ENCODE measurements at places on chromosomes 5 and 9.

DNA sequence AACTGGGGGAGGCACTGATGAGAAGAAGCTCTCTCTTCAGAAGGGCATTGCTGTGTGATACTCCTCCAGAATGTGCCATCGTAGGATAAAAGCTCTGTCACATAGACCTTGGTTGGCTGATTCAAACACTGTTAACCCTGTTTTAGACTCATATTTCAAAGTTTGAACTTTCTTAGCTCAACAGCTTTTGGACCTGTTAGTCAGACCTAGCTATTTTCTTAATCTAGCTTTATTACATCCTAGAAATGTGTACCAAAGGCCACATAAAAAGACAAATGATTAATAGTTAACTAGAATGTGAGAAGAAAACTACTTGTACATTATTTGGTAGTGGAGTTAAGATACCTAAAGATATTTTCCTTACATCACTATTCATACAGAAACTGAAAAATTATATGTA lies 4.3 kb downstream of the RHOBTB3 start:
- DNase-seq = no peak

GRCh38 chr9:101737165-101737704 lies 1.2 kb downstream of the GRIN3A start:
- no peak for DNase-seq

GRCh38 chr9:34987160-34987901 lies 2.2 kb upstream of the DNAJB5 start:
- no peak for DNase-seq

DNA sequence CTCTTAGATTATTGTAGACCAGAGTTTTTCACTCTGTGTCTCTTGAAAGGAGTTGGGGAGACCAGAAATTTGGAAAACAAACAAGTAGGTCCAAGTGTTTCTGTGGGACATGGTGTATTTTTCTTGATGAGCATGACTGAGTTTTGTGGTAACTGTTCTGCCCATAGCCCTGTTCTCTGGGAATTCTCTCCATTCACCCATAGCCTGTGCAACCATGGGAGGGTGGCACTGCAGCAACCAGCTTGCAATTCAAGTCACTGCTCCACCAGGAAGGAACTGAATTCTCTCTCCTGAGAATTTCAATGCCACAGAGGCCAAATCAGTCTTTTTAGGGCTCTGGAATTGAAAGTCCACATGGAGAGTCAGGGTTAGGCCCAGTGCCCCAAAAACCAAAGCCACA lies 475.3 kb upstream of the TRPC7 start:
- no peak for DNase-seq

GRCh38 chr5:39661026-39661779 lies 236.4 kb upstream of the DAB2 start:
- DNase-seq = no peak

GRCh38 chr5:132228241-132229035 lies 785 bp upstream of the P4HA2 start:
- DNase-seq = no peak

DNA sequence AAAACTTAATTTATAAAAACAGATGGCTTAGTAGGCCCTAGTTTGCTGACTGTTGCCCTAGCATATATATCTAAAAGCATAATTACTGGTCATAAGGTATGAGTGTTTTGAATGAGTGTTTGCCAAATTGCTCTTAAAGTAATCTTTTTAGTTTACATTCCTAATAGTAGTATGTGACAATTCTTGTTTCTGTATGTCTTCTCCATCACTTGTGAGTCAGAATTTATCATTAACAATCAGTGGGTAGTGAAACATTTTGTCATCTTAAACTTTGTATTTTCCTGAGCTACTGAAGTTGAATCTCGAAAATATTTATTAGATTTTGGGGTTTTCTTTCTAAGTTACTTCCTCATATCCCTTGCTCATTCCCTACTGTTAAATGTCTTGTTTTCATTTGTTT lies 49.6 kb downstream of the APC start:
- DNase-seq = no peak

- DNase-seq = no peak
Observed at GRCh38 chr5:93304456-93305250, 276.4 kb downstream of the NR2F1-AS1 start.

GRCh38 chr9:107963246-107963645 lies 473.7 kb upstream of the KLF4 start:
- DNase-seq = no peak

- DNase-seq = no peak
Observed at GRCh38 chr5:19406576-19407365, 581.2 kb downstream of the CDH18 start.

DNA sequence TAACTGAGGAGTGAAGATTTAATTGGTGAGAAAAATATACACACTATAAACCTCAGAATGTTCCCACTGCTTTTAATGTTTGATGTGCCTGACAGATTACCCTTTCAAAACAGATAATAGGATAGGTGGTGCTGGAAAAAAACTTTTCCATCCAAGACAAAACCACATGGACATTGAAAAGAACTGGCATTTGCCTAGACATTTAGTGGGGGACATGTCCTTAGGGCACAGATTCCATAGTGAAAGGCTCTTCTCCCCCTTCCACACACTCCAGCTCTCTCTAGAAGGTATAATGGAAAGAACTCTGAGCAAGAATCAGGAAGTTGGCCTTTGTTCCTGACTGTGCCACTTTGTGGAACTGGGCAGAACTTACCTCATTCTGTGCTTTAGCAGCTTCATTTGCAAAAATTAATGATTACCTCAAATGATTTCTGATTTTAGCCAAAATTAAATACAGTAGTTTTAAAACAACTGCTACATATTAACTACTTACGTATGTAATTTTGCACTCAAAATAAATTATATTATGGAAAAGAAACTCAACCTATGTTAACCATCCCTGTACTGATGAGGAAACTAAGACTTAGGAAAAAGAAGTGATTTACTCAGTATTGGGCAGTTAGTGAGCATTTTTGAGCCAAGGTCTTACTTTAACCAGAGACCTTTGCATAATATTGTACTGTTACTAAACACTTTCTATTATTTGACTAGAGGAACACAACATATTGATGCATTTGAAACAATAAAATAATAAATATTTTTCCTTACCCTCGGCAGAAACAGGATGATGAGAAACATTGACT lies 43.3 kb downstream of the TMC1 start:
- no peak for DNase-seq

DNA sequence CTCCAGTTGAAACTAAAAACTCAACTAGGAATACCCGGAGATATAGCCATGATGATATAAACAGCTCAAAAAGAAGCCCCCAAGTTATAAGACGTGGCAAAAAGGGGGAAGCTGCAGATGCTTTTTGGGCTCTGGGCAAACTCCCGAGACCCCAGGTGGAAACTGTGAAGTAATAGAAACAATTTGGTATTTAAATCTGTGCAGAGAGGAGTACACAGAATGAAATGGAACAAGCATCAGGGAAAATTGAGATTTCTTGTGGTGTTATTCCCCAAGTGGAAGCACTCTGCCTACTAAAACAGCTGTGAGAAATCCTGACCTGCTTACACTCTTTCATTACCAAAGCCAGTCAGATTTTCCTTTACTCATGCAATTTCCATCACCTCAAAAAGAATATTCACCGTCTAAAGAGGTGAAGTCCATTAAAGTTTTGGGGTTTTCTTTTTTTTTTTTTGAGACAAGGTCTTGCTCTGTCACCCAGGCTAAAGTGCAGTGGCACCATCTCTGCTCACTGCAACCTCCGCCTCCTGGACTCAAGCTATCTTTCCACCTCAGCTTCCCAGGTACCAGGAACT lies 23.5 kb downstream of the SAXO1 start:
- no peak for DNase-seq

- peak; percentile 22 for DNase-seq
Observed at GRCh38 chr9:135085830-135086546, 1.5 kb upstream of the OLFM1 start.

GRCh38 chr5:10556289-10556807 lies 7.5 kb upstream of the ANKRD33B start:
- no peak for DNase-seq

DNA sequence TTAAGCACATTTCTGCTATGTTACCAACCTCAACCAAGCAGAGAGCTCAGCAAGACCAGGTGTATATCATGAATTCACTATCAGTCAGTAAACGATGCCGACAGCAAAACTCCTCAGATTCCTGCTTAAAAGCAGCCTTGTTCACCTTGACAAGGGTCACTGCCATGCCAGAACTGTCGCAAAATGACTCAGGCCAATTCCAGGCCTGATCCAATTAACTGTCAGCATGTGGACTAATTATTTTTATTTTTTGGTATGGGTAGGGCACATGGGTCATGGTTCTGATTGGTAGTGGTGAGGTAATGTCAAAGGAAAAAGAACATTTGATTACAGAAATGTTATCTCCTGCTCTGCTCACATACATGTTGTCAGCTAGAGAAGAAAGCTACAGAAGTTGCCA lies 214.2 kb upstream of the OTULINL start:
- no peak for DNase-seq

GRCh38 chr9:72984226-72984947 lies 31.5 kb upstream of the ALDH1A1 start:
- no peak for DNase-seq

- DNase-seq = no peak
Observed at GRCh38 chr5:162703914-162704313, 636.3 kb downstream of the GABRG2 start.

DNA sequence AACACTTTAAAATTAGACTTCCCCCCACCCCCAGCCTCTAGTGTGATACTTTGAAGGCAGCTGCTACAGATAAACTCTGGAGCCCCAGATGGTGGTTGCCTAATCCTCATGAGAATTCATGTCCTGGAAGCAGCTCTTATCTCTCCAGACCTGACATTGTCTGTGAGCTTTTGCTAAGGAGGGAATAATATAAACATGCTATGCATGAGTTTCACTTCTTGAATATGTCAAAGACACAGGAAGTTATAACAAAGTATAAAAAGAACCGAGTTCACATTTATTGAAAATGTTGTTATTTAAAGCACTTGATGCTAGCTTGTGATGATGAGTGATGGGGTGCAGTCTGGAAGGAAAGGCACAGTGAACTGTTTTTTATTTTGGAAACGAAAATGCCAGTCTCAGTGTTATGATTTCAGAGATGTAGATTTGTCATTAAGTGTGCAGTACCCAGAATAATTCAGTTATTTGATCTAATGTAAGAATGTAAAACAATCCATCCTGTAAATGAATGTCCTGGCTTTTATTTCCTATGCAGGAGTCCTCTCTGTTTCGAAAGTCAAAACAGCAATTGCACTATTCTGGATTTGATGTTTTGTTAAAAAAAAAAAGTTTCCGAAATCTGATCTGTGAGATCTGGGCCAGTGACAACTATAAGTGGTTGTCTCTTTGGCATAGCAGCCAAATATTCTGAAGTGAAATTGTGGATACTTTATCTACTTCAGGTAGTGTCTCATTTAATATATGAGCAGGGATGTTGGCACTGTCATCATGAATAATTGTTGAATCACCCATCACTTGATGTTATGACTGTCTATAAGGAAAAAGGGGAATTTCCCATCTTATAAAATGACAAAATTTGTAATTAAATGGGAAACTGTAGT lies 77.0 kb downstream of the ZCCHC7 start:
- DNase-seq = no peak

DNA sequence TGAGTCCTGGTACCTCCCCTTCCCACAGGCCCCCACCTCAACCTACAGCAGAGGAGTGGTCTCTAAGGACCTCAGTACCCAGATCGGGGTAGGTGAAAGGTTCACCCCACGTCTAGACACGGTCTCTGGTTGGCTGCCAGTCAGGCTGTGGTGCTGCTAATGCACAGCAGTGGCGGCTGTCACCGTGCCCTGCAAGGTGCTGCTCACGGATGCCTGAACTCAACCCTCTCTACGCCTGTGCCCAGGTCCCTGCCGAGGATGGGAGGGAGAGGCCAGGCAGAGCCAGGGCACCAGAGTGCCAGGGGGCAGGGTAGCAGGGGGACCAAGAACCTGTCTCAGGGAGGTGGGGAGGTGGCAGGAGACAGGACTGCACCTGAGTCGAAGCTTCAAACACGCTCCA lies 14.3 kb downstream of the IER5L start:
- DNase-seq = no peak

GRCh38 chr5:82913971-82914370 lies 163.2 kb downstream of the TMEM167A start:
- DNase-seq = no peak

GRCh38 chr9:122463828-122464632 lies 13.7 kb downstream of the OR1J1 start:
- peak; percentile 11 for DNase-seq

DNA sequence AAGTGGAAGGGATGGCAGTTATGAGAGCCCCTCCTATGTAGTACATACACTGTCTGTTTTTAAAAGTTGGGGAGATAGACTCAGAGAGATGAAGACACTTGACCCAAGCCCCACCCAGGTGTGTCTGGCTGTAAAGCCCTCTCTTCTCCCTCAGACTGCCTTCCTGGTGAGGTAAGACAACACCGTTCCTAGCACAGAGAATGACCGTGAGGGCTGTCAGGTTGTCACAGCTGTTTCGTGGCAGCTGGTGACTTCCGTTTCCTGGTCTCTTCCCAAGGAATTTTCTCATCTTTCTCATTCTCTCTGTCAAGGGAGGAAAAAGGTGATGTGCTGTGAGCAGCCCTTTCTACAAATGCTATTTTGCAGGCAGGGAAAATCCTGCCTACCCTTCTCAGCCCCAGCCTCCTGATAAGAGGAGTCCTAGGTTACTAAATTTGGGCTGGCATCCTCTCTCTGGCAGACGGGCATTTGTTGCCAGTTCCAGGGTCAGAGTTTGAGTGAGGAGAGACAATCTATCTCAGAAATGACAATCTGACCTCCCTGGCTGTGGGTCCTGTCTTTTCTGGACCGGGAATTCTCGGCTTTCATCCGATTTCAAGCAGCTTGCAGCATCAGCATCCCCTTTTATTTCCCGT lies 263.5 kb upstream of the PANK3 start:
- no peak for DNase-seq

DNA sequence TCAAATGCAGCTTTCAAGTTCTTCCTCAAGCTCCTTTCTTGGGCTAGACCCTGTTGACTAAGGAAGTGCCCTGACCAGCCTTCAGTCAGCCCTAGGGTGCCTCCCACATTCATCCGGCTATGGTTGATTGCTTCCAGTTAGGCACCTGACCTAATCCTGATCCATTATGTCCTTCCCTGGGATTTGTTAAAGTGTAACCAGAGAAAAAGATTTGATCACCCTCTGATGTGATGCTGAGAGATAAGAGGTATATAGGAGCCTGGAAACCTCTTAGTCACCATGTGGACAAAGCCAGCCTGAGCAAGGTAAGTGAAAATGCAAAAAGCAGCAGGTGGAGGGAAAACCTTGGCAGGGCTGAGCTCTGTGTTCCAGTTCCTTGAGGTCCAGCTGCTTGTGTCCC lies 178.8 kb upstream of the ERCC6L2 start:
- DNase-seq = no peak

- no peak for DNase-seq
Observed at GRCh38 chr9:38016375-38017135, 52.5 kb downstream of the SHB start.

Data from NCI-H1930 (cell line).